ENCODE measurements at places on chromosomes 5 and 9.

DNA sequence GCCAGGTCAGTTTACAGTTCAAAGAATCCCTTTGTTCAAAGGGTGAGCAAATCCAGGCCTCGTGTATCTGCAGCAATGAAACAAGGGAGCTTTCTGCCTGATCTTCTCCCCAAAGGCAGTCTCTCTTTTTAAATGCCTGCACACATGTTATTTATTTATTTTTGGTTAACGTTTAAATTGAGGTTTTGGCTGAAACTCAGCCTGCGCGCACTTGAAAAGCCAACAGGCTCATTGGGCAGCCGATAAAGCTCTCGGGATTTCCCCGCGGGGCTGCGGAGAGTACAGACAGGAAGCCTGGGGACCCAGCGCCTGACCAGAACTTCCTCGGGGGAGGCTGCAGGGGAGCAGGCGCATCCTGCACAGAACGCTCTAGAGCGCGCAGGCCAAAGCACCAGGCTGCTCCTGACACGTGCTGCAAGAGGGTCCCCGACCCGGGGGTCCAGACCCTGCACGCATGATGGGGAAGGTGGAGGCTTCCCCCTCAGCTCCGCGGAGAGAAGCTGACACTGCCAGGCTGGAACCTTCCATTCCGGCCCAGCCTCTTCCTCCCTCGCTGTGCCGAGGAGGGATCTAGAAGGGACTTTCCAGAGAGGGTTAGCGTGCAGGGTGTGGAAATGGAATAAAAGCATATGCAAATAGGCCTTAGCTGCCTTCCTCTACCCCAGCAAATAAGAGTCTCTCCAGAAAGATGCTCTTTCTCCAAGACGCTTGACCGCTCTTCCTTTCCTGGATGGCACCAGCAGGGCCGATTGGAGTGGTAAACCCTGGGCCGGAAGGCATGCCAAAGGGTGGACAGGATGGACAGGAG, 46.1 kb downstream of the PTTG1 start:
- peak; percentile 68 for DNase-seq

GRCh38 chr5:146327257-146327870, 11.3 kb upstream of the POU4F3 start:
- no peak for DNase-seq

DNA sequence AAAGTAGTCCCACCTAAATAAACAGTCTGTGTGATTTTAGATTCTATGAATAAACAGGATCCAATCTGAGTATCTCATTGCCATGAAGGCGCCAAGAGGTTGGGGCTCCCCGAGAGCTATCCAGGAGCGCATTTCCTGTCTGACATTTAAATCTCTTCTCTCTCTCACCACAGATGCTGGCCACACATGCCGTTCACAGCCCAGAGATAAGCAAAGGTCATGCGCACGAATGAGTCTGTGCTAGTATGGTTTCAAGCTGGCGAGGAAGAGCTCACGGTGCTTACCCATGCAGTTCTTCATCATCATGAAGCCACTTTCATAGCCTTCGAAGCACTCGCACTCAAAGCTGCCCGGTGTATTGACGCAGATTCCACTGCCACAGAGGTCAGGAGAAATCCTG, 199.4 kb downstream of the FBN2 start:
- DNase-seq: no peak

DNA sequence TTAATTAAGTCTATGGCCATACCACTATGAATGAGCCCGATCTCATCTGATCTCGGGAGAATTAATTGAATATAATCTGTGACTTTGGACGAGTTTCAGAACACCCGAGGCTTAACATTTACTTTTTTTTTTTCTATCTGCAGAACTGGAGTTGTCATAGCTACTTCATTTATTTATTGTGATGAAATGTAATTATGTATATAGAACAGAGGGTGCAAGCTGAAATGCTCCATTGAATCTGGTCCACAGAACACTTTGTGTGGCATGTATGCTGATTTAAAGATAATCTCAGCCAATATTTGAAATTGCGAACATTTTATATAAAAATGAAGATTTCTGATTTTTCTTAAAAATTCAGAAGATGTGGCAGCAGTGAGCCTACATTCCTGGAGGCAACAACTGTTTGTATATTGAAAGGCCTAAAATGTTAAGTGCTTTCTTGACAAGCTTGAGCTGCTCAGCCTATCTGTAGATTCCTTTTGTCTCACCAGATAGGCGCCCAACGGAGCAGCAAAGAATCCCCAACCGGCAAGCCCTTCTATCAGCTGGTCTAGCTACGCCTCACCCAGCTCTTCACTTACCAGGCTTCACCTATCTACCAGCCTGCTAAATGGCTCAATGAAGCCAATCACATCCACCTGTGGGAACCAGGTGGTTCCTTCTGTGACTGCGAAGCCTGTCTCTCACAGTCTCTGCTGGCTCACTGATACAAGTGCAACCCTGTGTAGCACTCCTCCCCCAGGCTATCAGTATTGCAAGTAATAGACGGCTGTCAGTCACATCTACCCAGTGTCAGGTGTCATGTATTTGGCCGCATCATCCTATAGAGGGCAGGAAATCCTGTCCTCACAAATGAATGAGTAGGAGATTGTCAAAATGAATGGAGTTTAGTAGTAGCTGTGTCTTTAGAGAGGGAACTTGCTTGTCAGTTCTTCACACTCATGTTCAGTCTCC, 170.6 kb upstream of the MRPS30 start:
- no peak for DNase-seq

DNA sequence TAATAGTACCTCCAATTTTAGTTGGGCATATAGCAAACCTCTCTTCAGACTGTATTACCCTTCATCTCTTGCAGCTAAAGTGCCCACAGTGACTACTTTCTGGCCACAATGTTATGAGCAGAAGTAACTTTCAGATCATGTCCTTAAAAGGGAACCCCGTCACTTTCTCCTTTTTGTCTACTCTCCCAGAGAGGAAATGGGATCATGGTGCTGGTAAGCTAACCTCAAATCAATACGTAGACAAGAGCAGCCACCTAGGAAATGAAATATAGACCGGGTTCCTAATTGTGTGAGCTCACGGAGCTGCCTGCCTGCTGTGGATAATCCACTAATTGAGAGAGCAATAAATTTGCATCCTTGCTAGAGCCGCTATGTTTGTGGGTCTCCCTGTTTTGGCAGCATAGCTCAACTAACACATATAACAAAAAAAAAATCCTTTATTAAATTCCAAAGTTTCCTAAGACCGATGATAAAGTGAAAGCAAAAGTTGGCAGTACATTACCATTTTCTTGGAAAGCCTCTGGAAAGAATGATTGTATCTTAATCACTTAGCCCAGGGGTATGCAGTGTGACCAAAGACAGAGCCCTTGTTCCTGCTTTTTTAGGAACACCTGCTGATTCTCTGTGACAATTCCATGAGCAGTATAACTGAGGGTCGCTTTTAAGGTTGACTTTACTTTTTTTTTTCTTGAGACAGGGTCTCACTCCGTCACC, 5.6 kb upstream of the IL7R start:
- DNase-seq: no peak

- no peak for DNase-seq
Measured at GRCh38 chr9:130320723-130321481, 55.3 kb downstream of the HMCN2 start.

DNA sequence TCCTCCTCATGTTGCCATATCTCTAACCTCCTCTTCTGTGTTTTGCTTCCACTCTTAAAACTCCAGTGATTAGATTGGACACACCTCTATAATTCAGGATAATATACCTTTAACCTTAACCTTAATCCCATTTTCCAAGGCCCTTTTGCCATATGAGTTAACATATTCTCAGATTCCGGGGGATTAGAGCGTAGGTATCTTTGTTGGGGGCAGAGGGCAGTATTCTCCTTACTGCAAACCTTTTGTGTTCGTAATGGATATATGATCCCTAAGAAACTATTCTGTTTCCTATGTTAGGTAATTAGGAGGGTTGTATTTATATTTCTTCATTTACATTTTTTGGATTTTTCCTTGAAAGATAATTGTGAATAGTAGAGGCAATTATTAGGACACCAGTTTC, 99.5 kb downstream of the VPS13A start:
- no peak for DNase-seq

DNA sequence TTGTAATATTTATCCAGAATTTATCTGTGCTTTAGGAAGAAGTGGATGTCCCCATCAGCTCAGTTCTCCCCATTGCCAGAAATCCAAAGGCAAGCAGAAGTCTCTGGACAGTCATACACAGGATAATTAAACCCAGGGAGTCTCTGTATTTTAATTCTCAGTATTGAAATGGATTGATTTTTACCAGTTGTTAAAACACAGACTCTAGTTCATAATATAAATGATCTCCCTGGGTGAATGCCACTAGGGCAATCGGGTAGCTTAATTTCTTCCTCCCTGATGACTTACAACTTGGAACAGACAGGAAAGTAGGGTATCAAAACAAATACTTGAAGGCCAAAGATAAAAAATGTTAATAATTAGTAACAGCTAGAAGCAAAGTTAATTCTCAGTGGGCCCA, 66.5 kb upstream of the DAP start:
- no peak for DNase-seq

DNA sequence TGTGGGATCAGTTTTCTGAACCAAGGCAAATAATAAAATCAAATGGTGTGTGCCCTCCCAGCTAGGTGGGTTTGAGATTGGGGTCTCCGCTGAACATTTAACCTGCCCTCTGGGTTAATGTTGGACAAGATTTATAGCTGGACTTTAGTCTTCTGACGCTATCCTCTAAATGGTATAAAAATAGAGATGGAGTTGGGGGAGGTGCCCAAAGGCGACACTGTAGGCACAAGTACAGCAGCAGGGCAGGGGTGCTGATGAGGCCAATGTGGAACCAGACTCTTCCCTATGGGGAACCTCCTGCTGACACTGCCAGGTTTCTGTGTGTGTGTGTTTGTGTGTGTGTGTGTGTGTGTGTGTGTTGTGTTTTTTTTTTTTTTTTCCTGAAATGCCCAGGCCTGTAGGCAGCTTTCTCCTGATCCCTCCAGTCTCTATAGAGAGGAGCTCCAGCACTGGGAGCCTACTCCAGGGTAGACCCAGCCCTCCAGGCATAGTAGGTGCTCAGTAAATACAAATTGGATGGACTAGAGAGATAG, 37.9 kb downstream of the PCDH1 start:
- no peak for DNase-seq

GRCh38 chr5:123035360-123035917, 1.1 kb downstream of the PPIC start:
- DNase-seq: peak; percentile 22

DNA sequence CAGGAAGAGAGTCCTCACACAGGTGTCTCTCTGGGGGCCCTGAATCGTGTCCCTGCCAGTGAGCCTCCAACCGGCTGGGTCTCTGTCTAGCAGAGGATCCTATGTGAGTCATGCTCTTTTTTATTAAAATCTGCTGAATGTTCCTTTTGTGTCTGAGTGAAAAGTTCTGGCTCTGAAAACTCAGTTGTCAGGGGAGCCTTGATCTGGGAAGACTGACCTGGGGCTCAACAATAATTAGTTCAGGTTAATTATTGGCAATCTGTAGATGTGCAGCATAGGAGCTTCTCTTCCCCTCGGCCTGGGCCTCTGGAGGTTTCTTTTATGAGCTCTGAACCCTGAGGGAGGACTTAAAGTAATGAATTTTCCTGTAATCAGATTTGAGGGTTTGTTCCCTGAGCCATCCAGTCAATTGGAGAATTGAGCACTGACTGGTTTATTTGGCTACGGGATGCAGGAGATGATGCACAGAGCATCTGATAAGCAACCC, 45.2 kb downstream of the ALG2 start:
- no peak for DNase-seq

GRCh38 chr9:36987891-36988290, 46.2 kb downstream of the PAX5 start:
- no peak for DNase-seq

- DNase-seq: no peak
Measured at GRCh38 chr5:115637507-115637906, 11.7 kb upstream of the TMED7 start.

DNA sequence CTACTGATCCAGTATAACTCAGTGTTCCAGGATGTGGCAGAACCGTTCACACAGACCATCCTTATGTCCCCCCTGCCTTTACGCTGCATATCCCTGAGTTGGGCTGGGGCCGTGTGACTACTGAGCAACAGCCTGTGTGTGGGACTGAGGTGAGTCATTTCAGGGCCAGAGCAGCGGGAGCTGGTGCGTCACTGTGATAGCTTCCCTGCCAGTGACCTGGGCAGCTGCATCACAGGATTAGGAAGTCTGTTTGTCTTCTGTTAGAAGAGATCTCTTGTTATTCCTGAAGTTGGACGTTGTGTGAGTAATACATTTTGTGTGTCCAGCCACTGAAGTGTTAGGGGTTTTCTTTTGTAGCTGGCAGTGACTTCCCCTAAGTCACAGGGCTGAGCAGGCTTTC, 35.6 kb downstream of the TPPP start:
- peak; percentile 75 for DNase-seq

GRCh38 chr9:125262294-125262991, 817 bp downstream of the GAPVD1 start:
- DNase-seq: no peak

DNA sequence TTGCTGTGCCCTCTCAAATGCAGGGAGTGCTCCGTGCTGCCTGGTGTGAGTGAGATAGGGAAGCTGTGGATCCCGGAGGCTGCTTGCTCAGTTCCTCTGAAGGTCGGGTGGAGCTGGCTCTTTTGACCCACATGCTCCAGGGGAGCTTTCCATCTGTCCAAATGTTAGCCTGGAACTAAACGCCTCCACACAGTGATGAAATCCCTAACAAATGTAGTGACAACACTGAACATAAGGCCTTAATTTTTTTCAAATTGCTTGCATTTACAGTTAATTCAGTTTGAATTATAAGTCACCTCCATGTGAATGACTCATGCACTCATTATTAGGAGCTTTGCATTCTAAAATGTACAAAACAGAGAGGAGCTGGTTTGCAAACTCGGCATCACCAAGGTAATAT, 27.0 kb downstream of the PRDM6 start:
- no peak for DNase-seq

GRCh38 chr9:122474561-122474960, 3.2 kb downstream of the OR1J1 start:
- DNase-seq: no peak

DNA sequence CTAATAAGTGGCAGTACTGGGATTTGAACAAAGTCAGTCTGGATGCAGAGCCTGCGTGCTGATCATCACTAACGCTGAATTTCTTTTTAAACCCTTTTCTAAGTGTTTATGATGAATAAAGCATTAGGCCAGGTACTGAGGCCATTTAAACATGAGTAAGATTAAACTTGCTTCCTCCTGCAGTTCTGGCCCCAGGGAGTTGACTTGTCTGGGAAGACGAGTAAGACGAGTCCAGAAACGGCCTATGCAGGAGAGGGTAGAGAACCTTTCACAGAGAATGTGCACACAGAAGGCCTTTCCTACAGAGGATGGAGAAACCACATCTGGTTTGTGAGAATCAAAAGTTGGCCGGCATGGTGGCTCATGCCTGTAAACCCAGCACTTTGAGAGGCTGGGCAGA, 42.9 kb downstream of the SPRY4 start:
- DNase-seq: no peak

- DNase-seq: no peak
Measured at GRCh38 chr5:87231037-87231808, 36.5 kb upstream of the RASA1 start.

GRCh38 chr9:99905833-99906402, 536 bp upstream of the STX17 start:
- DNase-seq: peak; percentile 7

GRCh38 chr5:139566611-139567010, 5.5 kb downstream of the UBE2D2 start:
- no peak for DNase-seq

Measured in kidney capillary endothelial cell (primary cell).